ENCODE measurements at places on chromosomes 3 and 15. TPM values are rescaled to one million over a fixed set of nuclear protein-coding genes. Genes with fewer than 3 reads are reported as not detected.

DNA sequence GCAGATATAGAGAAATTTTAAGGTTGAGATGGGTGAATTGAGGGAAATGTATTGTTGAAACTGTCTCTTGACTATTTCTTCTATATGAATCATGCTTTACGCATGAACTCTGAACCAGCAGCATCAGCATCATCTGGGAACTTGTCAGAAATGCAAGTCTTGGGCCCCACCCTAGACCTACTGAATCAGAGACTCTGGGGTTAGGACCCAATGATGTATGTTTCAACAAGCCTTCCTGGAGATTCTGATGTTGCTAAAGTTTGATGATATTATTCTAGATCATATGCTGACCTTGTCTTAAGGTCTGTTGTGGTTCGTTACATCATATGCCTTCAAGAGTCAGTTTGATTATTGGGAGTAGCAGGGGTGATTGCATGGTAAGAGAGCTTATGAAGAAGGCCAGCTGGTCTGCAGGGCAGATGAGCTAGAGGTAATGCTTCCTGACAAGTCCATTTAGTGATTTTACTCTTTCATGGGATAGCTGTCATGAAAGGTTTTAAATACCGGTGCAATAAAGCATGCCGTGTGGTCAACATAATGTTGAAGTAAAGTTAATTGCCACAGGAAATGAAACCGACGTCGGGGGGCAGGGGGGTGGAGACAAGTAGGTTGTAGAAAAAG is 152.4 kb upstream of the MRPL3 start:
- H3K27me3 ChIP-seq: no peaks in the 10 kb centered on the region
- no peaks in the 10 kb centered on the region for H3K4me1 ChIP-seq
- H3K36me3 ChIP-seq: no peaks in the 10 kb centered on the region
- no peak for DNase-seq
- no peak overlapping the region for H3K27ac ChIP-seq

- no peaks in the 10 kb centered on the region for H3K36me3 ChIP-seq
- no peak overlapping the region for H3K4me3 ChIP-seq
- H3K4me1 ChIP-seq: no peaks in the 10 kb centered on the region
- no peak for DNase-seq
Observed at GRCh38 chr3:24963762-24964625, 464.1 kb upstream of the RARB start.

GRCh38 chr3:171192176-171192854 is 165.8 kb upstream of the SLC2A2 start:
- no peak overlapping the region for H3K4me3 ChIP-seq
- no peak overlapping the region for H3K27ac ChIP-seq
- H3K4me1 ChIP-seq: peaks cover 13% of the 10 kb centered on the region
- DNase-seq: no peak
- H3K36me3 ChIP-seq: no peaks in the 10 kb centered on the region

DNA sequence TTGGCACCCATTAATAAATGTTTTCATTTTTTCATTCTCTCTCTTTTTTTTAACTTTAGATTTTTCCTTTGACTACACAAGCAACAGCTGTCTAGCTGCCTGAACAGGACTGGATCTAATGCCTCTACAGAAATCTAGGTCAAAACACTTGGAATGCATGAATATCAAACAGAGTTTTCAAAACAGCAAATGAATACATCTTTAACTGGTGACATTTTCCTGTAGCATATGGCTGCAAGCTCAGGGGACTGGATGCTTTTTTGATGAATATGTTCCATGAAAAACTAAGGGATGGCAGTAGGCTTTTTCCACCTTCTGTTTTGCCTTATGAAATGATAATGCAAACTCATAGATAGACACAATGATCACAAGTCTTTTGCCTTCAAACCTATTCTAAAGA is 661.7 kb downstream of the MCTP2 start:
- H3K27ac ChIP-seq: no peak overlapping the region
- no peaks in the 10 kb centered on the region for H3K36me3 ChIP-seq
- DNase-seq: no peak
- no peaks in the 10 kb centered on the region for H3K27me3 ChIP-seq
- no peak overlapping the region for H3K4me3 ChIP-seq

DNA sequence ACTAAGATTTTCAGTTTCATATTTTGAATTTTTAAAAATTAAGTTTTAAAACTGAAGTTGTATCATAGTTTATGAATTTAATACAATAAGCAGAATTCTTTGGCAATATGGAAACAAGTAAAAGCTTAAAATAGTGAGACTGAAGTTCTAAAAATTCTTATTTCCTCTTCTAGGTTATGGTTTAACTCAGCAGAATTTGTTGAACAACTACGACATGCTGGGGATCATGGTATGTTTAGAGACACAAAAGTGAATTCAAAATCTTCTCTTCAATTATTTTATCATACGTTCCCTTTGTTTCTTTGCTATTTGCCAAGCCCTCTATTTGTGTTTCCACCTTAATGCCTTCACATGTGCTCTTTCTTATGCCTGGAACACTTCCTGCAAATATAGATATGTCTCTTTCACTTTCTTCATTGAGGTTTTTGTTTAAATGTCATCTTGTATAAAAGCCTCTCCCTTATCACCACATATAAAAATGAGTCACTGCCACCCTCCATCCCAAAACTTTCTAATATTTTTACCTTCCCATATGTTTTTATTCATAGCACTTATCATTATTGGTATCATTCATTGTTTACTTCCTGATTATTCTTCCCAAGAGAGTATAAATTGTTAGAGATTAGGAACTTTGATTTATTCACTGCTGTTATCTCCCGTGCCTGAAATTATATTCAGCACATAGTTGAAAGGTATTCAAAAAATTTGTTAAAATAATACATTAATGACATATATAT is 6.4 kb downstream of the SUCNR1 start:
- H3K4me1 ChIP-seq: no peaks in the 10 kb centered on the region
- H3K27ac ChIP-seq: no peak overlapping the region
- no peaks in the 10 kb centered on the region for H3K27me3 ChIP-seq
- no peak for DNase-seq

GRCh38 chr3:31010491-31010890 is 116.0 kb upstream of the GADL1 start:
- no peaks in the 10 kb centered on the region for H3K36me3 ChIP-seq
- DNase-seq: no peak
- no peak overlapping the region for H3K27ac ChIP-seq
- H3K4me1 ChIP-seq: no peaks in the 10 kb centered on the region
- no peak overlapping the region for H3K4me3 ChIP-seq

DNA sequence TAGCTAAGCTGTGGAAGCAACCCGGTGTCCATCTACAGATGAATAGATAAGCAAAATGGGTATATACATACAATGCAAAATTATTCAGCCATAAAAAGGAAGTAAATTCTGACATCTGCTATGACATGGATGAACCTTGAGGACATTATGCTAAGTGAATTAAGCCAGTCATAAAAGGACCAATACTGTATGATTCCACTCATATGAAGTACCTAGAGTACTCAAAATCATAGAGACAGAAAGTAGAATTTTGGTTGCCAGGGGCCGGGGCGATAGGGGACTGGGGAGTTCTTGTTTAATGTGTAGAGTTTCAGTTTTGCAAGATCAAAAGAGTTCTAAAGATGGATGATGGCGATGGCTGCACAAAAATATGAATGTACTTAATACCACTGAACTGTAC is 10.3 kb downstream of the EID1 start:
- no peaks in the 10 kb centered on the region for H3K4me1 ChIP-seq
- no peaks in the 10 kb centered on the region for H3K27me3 ChIP-seq
- no peak overlapping the region for H3K27ac ChIP-seq

- no peak for DNase-seq
- H3K4me3 ChIP-seq: no peak overlapping the region
- H3K36me3 ChIP-seq: peaks cover 4% of the 10 kb centered on the region
- no peak overlapping the region for H3K27ac ChIP-seq
Observed at GRCh38 chr3:43704697-43705096, 14.0 kb downstream of the ABHD5 start.

DNA sequence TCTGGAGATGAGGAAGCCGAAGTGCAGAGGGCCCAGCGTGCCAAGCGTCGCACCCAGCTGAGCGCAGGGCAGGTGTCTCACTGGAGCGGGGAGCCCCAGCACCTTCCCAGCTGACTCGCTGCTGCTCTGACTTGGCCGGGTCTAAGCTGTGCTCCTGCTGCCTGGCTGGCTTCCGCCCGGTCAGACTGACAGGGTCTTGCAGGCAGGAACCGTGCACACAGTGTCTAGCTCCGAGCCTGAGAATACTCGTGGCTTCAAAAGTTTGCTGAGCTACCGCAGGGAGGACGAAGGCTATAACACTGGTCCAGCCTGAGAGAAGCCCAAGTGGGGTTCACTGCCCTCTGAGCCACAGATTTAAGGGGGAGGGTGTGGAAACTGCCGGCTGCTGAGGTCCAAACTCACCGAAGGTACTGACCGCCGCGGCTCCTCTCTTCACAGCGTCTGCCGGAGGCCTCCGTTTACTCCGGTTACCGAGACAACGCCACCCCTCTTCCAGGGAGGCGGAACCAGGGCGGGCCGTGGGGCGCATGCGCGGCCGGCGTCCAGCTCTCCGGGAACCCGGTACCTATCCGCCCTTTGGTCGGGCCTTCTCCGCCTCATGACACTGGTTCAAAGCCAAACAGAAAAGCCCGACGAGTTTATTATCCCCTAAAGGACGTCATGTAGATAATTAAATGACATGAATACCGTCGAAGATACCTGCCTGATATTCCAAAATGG is at the start of gene CFAP44:
CFAP44 (minus strand) TSS at position 443 of the 720 bp plus-strand sequence. CDS start 7,829 bp downstream, outside the sequence.
- no peak within 1 kb of the TSS for H3K27ac ChIP-seq
- H3K36me3 ChIP-seq: no peaks in the 10 kb centered on the region
- peak within 1 kb of the TSS; percentile 48 for H3K4me3 ChIP-seq
- no peaks in the 10 kb centered on the region for H3K4me1 ChIP-seq
- H3K27me3 ChIP-seq: no peaks in the 10 kb centered on the region
- peak; percentile 82 for DNase-seq

DNA sequence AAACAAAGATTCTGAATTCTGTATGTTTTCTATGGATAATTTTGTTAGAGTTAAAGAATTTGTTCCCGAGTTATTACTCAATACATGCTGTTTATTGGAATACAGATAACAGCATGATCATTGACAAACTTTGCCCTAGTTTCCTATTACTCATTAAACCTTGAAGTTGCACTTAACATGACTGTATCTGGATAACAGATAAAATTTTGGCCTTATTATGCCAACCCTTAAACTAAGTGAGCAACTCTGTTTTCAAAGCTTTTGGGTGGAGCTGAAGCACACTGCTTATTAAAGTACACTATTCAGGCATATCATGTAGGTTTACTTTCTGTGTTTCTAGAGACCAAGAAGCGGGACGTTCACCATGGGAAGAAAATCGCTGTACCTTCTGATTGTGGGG is at the start of gene AADAC:
AADAC (plus strand) TSS at position 318 of the 400 bp plus-strand sequence; CDS start at position 365, 47 bp downstream.
- H3K4me3 ChIP-seq: no peak within 1 kb of the TSS
- H3K27me3 ChIP-seq: no peaks in the 10 kb centered on the region
- H3K36me3 ChIP-seq: no peaks in the 10 kb centered on the region
- no peak for DNase-seq
- H3K27ac ChIP-seq: no peak within 1 kb of the TSS
- no peaks in the 10 kb centered on the region for H3K4me1 ChIP-seq

DNA sequence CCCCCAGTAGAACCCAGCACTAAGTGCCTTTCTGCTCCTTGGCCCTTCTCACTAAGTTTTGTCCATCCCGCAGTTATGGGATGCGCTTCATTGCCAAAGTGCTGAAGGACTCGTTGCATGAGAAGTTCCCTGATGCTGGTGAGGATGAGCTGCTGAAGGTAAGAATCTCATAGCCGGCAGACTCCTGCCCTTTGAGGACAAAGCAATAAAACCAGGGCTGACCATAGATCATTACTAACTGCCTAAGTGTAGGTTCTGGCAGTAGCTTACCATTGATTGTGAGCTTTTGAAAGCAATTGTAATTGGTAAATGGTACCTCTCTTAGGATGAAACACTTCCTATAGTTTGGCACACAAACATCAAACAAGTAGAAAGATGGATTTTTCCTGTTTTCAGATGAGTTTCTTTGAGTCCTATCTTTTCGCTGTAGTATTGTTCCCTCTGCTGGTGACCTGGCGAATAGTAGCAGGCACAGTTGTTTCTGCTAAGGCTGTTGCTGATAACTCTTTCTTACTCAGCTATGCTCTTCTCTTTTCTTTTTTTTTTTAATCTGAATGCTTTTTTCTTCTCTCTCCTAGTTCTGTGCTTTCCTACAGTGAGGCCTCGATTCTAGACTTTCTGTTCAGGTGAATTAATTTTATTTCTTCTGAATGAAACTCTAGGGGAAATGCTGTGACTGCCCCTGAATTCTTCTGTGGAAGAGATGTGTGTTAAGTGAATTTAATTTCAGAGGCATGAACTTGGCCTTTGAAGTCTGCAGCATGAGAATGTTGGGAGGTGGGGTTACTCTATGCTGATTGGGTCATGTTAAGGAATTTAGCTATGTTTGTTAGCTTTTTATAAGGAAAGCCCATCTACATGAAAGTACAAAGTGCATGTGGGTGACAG is 47.4 kb upstream of the CRTC3 start:
- H3K36me3 ChIP-seq: no peaks in the 10 kb centered on the region
- H3K4me1 ChIP-seq: no peaks in the 10 kb centered on the region
- no peak overlapping the region for H3K27ac ChIP-seq
- no peaks in the 10 kb centered on the region for H3K27me3 ChIP-seq
- no peak overlapping the region for H3K4me3 ChIP-seq

DNA sequence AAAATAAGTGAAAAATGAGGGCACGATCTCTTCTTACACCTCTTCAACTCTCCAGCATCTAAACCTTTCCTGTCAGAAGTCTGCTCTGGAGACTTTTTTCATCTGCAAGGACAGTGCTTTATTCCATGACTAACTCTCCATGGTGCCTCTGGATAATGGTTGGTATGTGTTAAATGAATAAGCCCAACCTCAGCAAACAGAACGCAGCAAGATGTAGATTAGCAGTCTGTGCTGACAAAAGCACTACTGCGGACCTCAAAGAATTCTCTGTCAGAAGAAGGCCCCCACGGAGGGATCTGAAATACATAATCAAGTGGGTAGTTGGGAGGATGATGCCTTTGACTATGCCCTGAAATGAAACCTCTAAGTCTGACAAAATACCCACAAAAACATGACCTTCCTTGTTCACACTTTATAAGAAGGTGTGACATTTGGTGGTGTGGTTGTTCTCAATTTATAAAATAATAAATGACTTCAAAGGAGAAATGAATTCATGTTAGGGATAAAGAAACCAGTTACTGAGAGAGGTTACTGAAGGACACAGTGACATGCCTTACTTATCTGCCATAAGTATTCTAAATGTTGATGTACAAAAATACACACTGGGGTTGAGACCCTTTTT is 43.2 kb upstream of the ADCY5 start:
- peaks cover 3% of the 10 kb centered on the region for H3K4me1 ChIP-seq
- H3K27ac ChIP-seq: peak overlapping the region; percentile 56
- no peak for DNase-seq
- H3K27me3 ChIP-seq: no peaks in the 10 kb centered on the region

The THOC7 gene
- total RNA-seq: 78.9 TPM

The GOLGA6L7 gene
- not detected for total RNA-seq

The FEZF2 gene
- not detected for total RNA-seq

The IL17RE gene
- 0.16 TPM for total RNA-seq

Measured in heart right ventricle (tissue), 16 donors.